ENCODE measurements at places on chromosomes 6 and 20. TPM values are rescaled to one million over a fixed set of nuclear protein-coding genes. Genes with fewer than 3 reads are reported as not detected.

DNA sequence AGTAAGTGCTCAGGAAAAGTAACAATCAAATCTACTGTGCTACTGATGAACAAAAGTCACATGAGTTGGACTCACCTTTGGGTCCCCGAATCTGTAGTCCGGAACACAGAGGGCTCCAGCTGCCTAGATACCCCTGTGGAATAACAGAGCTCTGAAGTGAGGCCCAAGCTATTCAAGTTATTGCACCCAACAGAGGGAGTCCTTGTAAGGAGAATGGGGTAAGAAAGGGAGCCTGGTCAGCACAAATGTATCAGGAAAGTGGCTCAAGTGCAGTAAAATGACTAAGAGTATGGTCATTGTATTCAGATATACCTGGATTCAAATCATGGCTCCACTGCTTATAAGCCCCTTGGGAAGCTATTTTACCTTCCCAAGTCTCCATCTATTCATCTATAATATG lies 20.9 kb downstream of the EDN1 start:
- no peak for DNase-seq

- DNase-seq, result peak; percentile 96
Measured at GRCh38 chr6:156719720-156720563, 57.2 kb upstream of the ARID1B start.

- DNase-seq, result no peak
Measured at GRCh38 chr6:20840675-20841074, 306.4 kb downstream of the CDKAL1 start.

DNA sequence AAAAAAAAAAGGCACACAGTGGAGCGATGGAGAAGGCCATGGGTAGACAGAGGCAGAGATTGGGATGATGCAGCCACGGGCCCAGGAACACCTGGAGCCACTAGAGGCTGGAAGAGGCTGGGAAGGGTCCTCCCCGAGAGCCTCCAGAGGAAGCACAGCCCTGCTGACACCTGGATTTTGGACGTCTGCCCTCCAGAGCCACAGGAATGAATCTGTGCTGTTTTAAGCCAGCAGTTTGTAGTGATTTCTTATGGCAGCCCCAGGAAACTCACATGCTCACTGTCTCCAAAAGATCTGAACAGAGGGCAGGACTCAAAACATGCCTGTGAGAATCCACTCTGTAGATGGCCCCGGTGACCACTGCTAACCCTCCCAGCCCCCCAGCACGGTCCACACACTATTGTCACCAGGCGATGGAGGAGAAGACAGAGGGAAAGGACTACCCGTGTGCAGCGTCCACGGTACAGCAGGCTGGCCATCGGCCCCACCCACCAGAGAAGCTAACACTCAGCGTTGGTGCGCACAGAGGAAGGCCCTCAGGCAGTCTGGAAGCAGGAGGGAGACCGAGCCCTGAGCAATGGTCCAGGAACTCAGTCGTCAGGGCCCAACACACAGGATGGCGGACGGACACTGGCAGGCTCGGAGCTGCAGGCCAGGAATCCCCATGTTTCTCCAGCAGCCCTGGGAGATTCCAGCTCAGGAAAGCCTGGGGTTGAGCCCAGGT lies 99.7 kb downstream of the BMP7 start:
- DNase-seq, result no peak

GRCh38 chr6:44869321-44869897 lies 458.7 kb upstream of the RUNX2 start:
- no peak for DNase-seq

- no peak for DNase-seq
Measured at GRCh38 chr6:122624853-122625252, 14.6 kb downstream of the PKIB start.

- DNase-seq, result no peak
Measured at GRCh38 chr20:61912665-61913422, 152.8 kb downstream of the TAF4 start.

GRCh38 chr6:4153514-4153985 lies 18.2 kb upstream of the ECI2 start:
- no peak for DNase-seq

GRCh38 chr6:34288581-34288980 lies 39.8 kb upstream of the SMIM29 start:
- DNase-seq, result no peak

GRCh38 chr6:11822346-11822745 lies 43.7 kb upstream of the ADTRP start:
- no peak for DNase-seq

GRCh38 chr20:24448170-24448569 lies 21.3 kb upstream of the SYNDIG1 start:
- DNase-seq, result no peak

DNA sequence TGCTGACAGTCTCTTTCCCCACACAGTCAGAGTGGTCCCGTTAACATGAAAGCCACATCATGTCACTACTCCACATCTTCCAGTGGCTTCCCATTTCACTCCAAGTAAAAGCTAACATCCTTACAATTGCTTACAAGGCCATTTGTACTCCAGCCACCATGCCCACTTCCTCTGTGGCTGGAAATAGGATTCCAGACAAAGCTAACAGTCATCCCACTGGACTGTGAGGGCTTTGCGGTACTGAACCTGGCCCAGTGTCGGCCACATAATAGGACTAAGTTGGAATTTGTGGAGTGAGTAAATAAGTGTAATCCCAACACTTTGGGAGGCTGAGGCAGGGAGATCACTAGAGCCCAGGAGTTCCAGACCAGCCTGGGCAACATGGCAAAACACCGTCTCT lies 10.9 kb downstream of the CCM2L start:
- no peak for DNase-seq

GRCh38 chr6:13278991-13279390 lies 49.3 kb downstream of the TBC1D7 start:
- no peak for DNase-seq

- DNase-seq, result no peak
Measured at GRCh38 chr20:19952392-19952791, 64.8 kb upstream of the NAA20 start.

DNA sequence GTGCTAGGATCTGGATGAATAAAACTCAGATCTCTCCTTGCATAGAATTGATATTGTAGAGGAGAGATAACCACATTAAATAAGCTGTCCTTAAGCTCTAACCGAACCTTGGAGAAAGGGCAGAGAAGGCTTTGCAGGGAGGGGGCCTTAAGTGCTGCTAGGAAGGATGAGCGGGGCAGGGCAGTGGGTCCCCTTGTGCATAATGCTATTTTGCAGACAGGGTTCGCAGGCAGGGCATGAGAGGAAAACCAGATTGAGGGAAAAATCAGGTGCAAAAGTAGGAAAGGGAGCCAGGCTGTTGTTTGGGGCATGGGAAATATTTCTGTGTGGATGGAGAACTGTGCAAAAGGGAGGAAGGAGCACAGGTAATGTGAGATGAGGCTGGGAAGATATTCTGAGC lies 383.0 kb upstream of the JARID2 start:
- no peak for DNase-seq

- peak; percentile 64 for DNase-seq
Measured at GRCh38 chr6:83193747-83194566, 800 bp downstream of the RWDD2A start.

- peak; percentile 65 for DNase-seq
Measured at GRCh38 chr6:36962874-36963273, 8.3 kb downstream of the PI16 start.

DNA sequence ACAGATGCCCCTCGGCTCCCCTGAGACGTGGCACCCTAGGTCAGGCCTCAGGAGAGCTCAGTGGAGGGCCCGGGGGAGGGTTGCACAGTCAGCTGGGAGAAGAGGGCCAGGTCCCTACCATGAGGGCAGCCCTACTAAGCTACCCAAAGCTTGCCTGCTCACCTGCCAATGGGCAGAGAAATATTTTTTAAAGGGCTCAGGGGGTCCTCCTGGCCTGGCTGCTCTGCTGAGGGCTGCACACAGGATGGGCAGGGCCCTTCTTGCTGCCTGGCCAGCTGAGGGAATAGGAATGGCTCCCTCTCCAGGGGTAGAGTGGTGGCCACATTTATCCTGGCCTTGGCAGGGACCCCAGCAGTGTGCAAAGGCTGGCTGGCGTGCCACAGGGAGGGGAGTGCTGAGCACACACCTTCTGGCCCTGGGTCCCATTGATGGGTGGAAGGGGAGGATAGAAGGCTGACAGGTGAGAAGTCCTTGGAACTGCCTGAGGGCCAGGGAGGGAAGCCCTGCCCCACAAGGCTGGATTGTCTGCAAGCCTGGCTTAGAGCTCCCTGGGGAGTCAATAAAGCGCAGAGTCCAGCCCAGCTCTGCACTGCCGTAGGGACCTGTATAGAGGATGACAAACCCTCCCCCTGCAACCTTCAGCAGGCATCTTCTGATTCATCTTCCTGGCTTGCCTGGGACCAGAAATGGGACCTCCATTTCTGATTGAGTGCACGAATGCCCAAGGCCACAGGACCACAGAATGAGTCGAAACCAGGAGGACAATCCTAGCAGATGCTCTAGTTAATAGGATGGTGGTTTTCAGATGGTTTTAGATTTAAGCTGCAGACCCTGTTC lies 62.1 kb downstream of the NOL4L start:
- DNase-seq, result no peak

DNA sequence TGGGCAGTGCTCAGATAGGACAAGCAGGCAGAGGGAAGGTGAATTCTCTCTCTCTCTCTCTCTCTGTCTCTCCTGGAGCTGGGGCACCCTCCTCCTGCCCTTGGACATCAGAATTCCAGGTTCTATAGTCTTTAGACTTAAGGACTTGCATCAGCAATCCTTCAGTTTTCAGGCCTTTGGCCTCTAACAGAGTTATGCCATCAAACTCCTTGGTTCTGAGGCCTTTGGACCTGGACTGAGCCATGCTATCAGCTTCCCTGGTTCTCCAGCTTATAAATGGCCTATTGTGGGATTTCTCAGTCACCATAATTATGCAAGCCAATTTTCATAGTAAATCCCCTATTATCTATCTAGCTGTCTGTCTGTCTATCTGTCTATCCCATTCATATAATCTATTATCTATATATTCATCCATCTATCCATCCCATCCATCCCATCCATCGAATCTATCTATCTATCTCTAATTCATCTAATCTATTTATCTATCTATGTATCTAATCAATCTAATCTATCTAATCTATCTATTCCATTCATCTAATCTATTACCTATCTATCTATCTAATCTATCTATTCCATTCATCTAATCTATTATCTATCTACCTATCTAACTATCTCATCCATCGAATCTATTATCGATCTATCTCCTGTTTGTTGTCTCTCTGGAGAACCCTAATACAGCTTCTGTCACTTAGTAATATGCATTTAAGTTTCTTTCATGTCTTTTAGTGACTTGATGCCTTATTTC lies 48.2 kb upstream of the HIVEP1 start:
- no peak for DNase-seq

DNA sequence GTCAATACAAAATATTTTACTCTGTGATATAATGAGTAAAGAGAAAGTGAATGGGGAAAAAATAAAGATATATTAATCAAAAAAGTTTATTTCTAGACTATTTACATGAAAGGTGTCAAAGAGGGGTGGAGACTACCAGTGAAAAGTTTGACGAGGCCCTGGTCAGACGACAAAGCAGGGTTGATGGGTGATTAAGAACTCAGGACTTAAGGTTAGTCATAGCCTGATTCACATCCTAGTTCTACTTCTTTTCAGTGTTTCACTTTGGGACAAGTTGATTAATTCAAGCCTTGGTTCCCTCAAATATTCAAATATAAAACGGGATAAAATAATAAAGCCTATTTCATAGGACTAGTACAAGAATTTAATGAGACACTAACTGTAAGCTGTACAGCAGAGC lies 178.2 kb upstream of the HS3ST5 start:
- no peak for DNase-seq

- DNase-seq, result no peak
Measured at GRCh38 chr6:110708295-110708950, 106.8 kb downstream of the CDK19 start.

Gene C20orf141
- not detected for total RNA-seq

Gene TNFRSF6B
- 10.1 TPM for total RNA-seq

Gene MYLK2
- total RNA-seq, result 0.55 TPM

Gene KIAA0408
- 1.5 TPM for total RNA-seq

Gene TREML2
- total RNA-seq, result 0.13 TPM

Gene SAPCD1
- 0.73 TPM for total RNA-seq

Gene GPX5
- not detected for total RNA-seq

Gene ZBP1
- total RNA-seq, result not detected

Gene KCNK16
- not detected for total RNA-seq

Gene FABP7
- 0.21 TPM for total RNA-seq

Gene PRRT1
- 0.97 TPM for total RNA-seq
